ENCODE measurements at places on chromosomes 16 and 17.

DNA sequence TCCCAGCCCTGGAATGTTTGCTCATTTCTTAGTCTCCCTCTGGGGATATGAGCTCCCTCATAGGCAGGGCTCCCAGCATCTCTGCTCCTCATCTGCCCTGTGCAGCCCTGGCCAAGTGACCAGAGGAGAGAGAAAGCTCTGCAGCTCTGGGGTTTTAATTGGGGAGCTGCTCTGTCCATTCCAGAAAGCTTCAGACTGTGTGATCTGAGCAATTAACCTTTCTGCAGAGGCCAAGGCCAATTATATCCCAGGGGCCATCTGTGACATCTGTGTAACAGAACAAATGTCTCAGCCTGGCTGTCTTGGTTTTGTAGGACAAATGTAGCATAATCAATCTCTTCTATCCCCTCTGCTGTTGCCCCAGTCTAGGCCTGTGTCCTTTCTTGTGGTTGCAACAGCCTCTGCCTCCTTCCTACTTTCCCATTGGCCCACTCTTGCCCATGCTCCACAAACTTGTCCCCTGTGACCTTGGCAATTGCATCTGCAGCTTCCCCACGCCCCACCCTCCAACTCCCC, 156.0 kb downstream of the GSG1L start:
- no peak for DNase-seq

GRCh38 chr16:14377326-14377725, 252.7 kb downstream of the PARN start:
- no peak for DNase-seq

DNA sequence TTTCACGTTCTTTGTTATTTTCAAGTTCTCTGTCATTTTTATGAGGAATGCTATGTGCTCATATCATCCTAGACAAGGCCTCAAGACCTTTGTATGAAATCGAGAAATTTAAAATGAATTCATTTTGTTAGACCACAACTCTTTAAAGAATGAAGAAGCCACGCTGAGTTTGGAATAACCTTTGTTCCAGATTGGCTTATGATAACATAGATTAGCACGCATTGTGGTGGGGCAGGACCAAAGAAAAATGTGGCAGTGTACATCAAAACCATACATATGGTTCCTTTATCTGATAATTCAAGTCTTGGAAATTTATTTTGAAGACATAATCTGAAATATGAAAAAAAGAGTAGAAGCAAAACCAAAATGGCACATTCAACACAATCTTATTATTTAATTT, 2.2 kb downstream of the HSD17B2 start:
- no peak for DNase-seq

- no peak for DNase-seq
These were observed 7.1 kb downstream of the UTS2R start for GRCh38 chr17:82378741-82379021.

DNA sequence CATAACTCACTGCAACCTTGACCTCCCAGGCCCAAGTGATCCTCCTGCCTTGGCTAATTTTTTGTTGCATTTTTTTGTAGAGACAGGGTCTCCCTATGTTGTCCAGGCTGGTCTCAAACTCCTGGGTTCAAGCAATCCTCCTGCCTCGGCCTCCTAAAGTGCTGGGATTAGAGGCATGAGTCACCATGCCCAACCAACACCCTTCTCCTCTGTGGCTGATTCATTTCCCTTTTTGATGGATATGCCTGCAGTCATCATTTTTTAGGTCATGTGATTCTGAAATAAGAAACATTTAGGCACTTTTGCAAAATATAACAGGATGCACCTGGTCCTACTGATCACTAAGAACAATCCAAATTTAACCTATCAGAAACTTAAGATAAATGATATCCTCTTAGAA, 44.0 kb upstream of the YPEL2 start:
- DNase-seq: no peak

DNA sequence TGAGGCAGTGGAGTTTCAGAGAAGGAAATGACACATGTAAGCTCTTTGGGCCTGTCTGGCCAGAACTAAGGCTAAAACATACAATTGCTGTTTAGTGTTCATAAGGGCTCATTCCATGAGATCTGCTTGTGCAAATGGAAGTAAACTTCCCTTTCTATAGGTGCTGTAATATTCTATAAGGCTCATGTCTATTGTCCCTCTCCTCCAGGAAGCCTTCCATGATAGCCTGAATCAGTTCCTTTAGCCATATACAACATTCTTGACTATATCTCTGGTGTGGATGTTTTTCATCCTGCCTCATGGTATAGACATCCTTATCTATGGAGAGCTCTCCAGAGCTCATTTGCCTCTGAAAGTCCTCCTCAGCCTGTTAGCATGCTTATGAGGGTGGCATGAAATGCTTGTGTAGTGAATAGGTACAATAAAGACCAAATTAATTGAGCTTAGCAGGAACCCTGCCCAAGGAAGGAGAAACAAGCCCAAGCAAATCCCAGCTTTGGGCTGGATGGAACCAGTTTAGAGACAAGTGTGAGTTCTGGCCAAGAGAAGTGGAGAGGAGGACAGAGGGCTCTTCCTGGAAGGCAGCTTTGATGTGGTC, 1.6 kb upstream of the ETV4 start:
- DNase-seq: no peak

All from stimulated activated CD4-positive, alpha-beta T cell treated with anti-CD3 and anti-CD28 coated beads, Interleukin-1b, Interleukin-23, amount 100 ng/mL, for 1 hour (primary cell).